ENCODE measurements at places on chromosomes 11 and 22.

DNA sequence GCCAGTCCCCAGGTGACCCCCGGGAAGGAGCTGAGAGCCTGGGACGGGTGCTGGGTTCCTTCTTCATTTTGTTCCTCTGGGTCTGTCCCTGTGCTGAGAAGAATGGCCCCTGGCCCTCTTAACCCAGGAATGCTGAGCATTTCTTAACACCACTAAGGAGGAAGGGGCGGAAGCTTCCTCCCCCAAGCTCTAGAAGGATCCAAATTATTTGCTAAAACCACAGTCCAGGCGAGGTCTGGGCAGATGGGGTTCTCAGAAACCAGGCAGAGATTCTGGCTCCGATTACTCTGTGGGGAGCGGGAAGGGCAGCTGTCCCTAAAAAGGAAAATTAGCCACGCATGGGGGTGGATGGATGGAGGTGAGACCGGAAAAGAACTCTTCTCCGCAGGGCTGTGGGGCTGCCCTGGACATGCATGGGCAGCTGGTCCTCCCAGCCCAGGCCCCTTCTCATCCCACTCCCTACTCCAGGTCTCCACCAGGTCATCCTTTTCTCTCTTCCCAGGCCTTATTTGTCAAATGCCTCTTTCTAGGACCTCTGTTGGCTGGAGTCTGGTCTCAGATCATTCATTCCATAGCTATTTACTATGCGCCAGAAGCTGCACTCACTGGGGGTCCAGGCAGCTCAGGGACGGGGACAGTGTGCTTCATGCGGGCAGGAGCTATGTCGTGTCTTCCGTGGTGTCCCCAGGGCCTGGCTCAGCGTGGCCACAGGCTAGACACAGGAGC is 45.0 kb upstream of the MYH9 start:
- no peak for DNase-seq

GRCh38 chr22:46694416-46695170 is 43.5 kb downstream of the CERK start:
- DNase-seq, result no peak

- no peak for DNase-seq
Observed at GRCh38 chr22:39627865-39628562, 57.5 kb downstream of the CACNA1I start.

GRCh38 chr11:80167766-80168165 is 726.9 kb upstream of the TENM4 start:
- DNase-seq, result no peak

DNA sequence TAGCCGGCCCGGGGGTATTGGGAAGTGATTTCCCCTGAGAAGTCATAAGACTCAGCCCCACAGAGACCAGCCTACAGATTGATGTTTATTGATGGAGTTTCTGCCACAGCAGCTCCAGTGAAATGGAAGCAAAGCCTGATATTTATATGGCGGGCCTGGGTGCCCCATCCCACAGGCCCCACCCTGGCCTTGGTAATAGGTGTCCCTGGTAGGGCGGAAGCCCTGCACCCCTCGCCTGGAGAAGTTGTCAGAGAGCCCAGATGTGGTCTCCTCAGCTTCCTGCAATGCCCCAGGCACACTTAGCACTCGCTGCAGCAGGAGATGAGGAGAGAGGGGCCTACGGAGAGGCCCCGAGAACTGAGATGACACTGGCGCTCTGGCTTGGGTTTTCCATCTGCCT is 107.4 kb downstream of the MORC2 start:
- no peak for DNase-seq

DNA sequence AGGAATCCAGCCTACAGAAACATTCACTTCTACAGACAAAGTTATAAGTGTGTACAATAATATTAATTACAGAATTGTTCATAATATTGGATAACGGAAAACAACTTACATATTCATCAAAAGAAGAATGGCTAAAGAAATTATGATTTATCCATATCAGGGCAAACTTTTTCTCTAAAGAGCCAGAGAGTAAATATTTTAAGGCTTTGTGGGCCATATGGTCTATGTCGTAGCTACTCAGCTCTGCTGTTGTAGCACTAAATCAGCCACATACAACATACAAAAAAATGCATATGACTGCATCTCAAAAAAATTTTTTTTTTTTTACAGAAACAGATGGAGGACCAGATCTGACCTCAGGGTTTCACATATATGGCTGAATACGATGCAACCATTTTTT is 96.7 kb upstream of the GALNT18 start:
- no peak for DNase-seq

GRCh38 chr22:33515795-33516194 is 404.5 kb downstream of the LARGE1 start:
- DNase-seq, result no peak

DNA sequence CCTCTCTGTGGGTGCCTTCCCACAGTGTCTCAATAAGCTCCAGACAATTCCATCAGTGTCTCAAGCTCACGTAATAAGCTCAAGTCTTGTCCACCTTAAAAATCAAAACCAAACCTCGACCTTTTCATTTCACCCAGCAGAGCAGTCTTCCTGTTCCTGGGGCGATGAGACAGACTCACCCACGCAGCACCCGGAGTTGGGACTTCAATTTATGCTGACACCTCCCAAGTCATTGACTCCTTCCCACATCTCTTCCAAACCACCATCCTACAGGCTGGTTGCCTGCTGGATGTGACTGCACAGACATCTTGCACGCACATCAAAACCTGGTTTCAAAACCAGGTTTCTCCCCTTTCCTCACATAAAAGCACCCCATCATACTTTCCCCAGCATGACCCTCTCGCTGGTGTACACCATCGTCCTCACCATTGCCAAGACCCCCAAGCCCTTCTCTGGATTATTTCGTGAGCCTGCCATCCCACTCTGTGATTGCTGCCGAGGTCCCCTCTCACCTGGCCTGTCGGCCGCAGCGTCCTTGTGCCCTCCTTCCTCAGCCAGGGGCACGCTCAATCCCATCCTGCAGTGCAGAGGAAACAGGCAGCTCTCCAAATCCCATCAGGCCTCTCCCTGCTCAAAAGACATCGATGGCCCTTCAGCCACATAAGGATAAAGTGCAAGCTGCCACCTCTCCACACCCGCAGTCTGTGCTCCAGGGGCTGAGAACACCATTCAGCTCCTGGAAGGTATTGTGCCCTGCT is 45.1 kb upstream of the FBXO3 start:
- no peak for DNase-seq

GRCh38 chr22:39723899-39724351 is 153.4 kb downstream of the CACNA1I start:
- DNase-seq, result no peak

DNA sequence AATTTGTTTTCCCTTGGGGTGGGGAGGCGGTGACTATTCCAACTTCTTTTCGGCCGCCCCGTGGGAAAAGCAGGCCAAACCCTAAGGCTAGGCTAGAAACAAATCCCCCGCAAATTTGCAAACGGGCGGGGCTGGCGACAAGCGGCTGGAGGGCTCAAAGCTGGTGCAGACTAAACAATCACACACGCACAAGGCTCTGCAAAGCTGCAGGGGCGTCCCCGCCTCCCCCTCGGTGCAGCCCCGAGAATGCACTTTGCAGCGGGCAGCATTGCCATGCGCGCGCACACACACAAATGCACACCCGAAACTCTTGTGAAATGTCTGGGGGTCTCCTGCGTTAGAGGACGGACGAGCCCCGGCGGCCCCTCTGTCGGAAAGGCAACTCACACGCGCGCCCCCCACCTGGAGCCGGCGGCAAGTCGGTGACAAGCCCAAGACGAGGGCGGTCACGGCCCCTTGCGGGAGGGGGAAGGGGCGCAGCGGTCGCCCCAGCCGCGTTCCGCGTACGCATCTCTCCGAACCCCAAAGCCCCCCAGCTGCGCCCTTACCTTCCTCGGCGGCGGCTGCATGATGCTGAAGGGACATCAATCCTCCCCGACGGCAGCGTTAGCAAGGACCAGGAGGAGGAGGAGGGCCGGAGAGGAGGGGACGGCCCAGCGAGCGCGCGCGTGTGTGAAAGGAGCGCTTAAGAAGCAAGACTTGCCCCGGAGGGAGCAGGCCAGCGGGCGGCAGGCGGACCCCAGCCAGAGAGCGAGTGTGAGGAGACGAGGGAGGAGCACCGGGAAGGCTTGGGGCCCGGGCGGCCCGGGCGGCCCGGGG is 600 bp downstream of the FCHSD2 start:
- peak; percentile 25 for DNase-seq

GRCh38 chr22:17269607-17270261 is 50.5 kb upstream of the ADA2 start:
- DNase-seq, result no peak

GRCh38 chr22:20397498-20397897 is 3.5 kb downstream of the ZNF74 start:
- no peak for DNase-seq

DNA sequence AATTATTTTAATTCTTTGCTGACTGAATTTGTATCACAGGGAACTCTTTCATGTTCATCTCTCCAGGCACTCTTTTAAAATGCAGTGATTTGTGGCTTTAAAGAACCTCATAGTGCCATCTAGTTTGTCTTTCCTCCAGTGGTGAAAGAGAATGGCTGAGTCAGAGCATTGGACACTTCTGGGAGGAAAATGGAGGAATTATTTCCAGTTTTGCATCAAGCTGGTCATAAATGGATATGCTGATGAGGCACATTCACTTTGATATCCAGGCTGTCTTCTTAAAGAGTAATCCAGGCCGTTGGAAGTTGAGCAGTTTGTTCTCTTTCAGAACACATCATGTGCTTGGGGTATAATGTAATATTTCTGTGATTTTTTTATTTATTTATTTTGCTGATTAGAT is 273.7 kb downstream of the DDX10 start:
- no peak for DNase-seq

- no peak for DNase-seq
Observed at GRCh38 chr11:57131080-57131790, 50.5 kb upstream of the LRRC55 start.

- no peak for DNase-seq
Observed at GRCh38 chr11:86177302-86177701, 67.3 kb upstream of the EED start.

DNA sequence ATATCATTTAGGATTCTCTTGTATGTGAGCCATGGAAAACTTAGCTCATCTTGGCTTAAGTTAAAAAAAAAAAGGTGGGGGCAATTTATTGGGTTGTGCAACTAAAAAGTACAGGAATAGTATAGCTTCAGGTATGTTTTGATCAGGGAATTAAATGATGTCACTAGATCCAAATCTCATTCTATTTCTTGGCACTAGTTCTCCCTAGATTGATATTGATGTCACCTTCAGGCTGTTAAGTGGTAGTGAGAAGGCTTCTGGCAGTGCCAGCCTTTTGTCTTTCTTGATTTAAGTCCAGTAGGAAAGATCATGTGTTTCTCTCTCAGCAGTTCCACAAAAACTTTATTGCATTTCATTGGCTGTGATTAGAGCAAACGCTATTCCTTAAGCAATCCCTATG is 65.0 kb upstream of the ZBED5 start:
- no peak for DNase-seq

DNA sequence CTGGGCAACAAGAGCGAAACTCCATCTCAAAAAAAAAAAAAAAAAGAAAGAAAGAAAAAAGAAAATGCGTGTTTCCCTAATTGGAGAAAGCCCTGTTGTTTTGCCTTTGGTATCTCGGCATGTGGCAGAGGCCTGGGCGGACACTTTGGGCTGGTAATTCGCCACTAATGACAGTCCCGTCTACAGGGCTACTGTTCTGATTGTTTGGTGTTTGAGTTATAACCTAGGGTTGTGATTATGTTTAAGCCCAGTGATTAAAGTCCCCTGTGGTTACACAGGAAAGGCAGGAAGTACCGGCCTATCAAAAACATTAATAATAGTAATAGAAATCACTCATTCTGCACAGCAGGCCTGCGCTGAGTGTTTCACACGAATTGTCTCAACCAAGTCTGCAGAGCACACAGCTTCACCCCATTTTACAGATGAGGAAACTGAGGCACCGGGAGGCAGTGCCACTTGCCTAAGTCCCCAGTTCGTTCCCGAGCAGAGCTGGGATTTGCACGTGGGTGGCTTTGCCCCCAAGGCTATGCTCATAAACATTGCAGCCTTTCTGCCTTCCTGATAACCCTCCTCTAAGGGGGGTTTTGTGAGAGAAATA is 39.1 kb upstream of the GRAMD4 start:
- DNase-seq, result no peak

DNA sequence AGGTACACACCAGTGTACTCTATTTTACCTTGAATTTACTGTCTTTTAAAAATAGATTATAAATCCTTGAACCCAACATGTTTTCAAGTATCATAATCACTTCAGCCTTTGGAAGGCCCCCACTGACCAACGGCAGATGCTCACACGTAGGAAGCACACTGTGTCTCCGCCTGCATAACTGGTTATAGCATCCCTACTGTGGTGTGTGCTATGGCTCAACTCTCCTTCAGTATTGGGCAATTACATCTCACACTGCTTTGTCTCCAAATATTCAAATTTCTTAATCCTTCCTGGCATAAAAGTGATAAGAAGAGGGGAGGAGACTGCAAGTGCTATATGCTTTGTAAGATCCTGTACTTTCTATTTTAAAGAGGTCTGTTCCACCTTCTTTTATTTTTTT is 165.7 kb downstream of the CADM1 start:
- DNase-seq, result no peak

GRCh38 chr11:124748481-124749343 is 3.3 kb downstream of the VSIG2 start:
- no peak for DNase-seq

GRCh38 chr11:117796872-117797529 is at the start of gene DSCAML1:
Gene DSCAML1, minus strand, starts transcription at chr11:117797216. Its CDS starts 137 bp downstream, at chr11:117797079.
- no peak for DNase-seq

- DNase-seq, result peak; percentile 49
Observed at GRCh38 chr22:30922151-30922611, 46.4 kb downstream of the MORC2 start.

DNA sequence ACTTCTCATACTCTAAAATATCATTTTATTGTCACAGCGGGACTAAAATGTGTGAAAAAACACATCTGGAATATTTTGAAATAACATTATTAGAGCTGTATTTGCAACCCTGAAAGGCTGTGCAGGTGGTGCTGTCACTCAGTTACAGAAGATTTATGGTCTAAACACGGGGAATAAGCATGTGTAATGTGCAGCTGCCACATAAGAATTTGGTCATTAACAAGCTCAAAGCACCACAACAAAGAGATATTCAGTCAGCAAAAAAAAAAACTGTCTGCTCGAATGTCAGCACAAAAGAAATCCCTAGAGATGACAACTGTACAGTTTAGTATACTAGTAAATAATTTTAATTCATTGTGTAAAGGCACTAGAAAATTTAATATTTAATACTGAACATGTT is 31.3 kb downstream of the TMEM123 start:
- no peak for DNase-seq
